ENCODE measurements at places on chromosomes 1 and 21.

DNA sequence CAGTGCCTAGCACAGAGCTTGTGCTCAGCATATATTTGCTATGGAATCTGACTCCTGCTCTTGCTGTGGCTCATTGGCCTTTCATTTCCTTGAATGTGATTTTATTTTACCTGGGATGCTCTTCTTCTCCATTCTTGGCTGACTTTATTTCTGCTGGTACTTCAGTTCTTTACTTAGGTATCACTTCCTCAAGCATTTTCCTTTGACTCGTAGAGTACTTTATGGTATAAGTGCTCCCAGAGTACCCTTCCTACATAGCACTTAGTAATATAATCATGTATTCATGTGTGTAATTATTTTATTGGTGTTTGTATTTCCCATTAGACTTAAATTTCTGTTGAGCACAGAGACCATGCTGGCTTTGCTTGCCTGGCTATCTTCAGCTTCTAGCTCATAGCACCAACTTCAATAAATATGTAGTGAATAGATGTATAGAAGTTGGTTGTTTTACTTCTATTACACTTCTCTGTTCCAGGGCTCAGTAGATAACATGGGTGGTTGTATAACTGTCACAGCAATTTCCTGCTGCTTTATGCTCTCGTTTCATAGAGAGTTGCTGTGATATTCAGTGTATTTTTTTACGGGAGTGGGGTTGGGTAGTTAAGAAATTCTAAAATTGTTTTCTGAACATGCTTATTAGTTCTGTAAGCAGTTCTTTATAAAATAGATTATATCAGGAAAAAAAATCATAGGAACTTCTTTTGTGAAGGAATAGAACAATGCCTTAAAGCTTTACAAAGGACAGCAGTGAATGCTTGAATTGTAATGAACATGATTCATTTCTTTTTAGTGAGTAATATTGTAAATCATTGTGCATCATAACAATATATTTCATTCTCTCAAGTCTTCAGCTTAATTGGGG, 112.2 kb downstream of the NEK7 start:
- no peak for DNase-seq

DNA sequence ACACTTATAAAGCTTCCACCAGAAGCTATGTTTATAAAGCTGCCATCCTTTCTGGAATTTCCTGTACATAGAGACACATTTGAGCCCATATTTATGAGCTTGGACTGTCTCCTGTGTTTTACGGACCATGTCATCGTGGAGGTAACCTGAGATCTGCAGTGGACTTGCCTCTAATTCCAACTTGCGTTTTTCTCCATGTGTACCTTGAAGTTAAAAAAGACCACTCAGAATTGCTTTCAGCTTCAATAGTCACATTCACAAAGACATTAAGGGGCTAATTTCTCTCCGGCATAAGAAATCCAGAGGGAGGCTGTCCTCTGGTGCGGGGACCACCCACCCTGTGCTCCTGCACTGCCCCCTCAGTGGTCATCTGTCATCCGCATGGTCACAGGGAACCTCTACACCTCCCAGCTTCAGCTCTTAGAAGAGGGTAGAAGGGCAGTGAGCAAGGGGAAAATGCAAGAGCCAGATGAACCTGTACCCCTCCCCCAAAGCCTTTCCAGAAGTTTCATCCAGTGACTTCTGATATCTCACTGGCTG, 521.4 kb upstream of the CAMK1G start:
- DNase-seq = no peak

GRCh38 chr1:20375563-20375962, 84.9 kb downstream of the VWA5B1 start:
- no peak for DNase-seq

DNA sequence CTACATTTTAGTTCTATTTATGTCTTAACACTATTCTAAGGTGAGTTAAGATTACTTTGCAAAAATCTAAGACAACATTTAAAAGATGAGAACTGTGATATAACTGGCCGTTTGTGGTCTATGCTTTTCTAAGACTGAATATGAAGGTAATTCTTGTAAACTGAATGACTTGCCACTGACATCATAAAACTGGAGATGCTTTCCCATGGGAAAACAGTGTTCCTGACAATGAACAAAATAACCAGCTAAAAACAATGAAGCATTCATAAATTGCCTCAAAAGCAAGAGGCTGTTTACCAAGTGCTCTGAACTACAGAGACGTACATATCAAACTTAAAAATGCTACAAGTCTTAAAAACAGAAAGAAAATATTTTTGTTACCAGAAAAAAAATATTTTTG, 54.7 kb downstream of the APP start:
- no peak for DNase-seq

GRCh38 chr1:64848136-64848535, 103.3 kb downstream of the RAVER2 start:
- DNase-seq = no peak

GRCh38 chr1:244231193-244231571, 180.1 kb downstream of the ZBTB18 start:
- DNase-seq = no peak

DNA sequence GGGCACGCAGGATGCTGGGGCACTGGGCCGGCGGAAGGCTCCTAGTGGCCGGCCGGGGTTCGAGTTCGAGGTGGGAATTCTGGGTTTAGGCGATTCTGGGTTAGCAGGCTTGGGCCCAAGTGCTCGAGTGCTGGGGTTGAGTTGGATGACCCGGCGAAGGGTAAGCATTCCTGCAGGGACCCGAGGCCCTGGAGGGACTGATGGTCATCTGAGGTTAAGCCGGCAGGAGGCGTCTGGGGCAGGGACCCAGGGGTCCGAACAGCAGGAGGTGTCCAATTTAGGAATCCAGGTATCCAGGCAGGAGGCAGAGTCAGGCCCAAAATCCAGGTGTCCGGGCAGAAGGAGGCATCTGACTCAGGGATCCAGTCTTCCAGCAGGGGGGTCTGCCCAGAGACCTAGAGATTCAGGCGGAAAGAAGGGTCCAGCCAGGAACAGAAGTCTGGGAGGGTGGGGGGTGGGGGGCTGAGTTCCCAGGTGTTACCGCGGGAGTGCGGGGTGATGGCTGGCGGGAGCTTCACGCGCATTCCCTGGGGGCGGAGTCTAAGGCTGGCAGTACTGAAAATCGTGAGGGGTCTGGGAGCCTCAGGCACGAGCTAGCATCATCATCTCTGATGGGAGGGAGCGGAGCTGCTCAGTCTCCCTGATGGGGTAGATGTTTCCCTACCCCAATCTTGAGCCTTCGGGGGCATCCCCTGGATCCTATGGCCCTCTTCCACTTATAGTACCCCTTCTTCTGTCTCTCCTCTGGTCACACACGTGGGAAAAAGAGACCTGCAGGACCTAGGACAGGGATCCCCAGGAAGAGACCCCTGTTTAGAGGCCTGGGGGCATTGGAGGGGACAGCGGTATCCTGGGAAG, 585 bp downstream of the GPR3 start:
- no peak for DNase-seq

DNA sequence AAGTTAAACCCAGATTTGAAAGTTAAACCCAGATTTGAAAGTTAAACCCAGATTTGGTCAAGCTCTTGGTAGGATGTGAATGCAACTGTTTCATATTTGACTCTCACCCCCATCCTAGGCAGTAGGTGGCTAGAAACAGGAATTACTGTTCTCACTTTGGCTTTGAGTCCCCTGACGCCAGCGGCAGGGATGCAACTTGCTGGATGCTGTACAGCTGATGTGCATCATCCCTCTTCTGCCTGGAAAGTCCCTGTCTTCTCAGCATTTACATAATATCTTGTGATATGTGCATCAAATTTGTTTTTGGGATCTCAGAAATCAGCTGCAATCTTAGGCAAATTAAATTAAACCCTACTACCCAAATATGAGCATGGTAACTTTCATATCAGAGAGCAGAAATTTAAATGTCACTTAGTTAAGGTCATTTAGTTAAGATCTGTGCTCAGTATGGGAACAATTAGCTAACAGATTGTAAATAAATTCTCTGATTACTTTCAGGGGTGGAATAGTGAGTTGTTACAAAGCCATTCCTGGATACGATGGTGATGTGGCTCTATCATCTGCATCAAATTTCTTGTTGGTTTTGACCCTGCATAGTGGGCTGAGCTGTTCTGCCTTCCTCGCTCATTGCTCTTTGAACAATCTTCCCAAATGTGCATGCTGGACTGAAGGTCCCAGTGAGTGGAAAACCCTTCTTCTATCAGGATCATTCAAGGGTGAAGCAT, 6.8 kb upstream of the HAO2 start:
- no peak for DNase-seq

- no peak for DNase-seq
Observed at GRCh38 chr1:24142546-24143534, at the start of gene IL22RA1. Gene IL22RA1 (minus strand): TSS chr1:24143140. CDS start chr1:24143082, 58 bp downstream.

DNA sequence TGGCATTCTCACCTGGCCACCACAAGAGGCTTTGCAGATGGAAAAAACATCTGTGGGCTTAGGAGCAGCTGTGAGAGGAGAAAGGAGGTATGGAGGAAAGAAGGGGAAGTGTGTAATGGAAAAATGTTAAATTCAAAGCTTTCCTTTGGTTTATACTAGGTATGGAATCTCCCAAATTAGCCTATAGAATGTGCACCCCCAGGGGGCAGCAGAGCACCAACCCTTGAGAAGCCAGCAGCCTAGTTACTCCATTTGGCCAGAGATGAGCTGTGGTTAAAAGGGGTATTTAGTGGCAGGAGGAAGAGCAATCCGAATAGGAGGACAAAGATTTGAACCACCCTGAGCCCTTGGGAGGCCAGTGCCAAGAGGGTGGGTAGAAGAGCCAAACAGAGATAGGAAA, 97.5 kb upstream of the CTTNBP2NL start:
- DNase-seq = no peak

- DNase-seq = no peak
Observed at GRCh38 chr21:42626171-42626570, 27.2 kb upstream of the PDE9A start.

GRCh38 chr1:54215523-54215922, 15.6 kb downstream of the MRPL37 start:
- DNase-seq = no peak

DNA sequence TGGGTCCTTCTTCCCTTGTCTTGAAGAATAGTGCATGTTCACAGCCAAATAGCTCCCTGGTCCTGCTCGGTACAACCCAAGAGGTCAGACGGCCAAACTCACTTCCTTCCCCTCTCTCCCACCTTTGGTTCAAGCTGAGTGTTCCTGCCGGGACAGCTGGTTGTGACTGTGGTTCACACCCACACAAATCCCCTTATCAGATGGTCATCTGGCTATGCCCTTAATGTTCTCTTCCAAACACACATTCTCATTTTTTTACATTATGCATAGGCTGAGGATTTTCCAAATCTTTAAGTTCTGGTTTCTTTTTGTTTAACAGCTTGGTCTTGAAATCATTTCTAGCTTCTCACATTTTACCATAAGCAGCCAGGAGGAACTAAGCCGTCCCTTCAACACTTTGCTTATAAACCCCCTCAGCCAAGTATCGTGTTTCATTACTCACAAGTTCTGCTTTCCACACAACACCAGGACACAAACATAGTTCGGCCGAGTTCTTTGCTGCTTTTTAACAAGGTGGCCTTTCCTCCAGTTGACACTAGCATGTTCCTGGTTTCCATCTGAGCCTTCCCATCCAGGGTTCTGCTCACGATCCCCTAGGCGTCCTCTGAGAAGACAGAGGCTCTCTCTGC, 19.7 kb upstream of the TSPEAR start:
- DNase-seq = no peak

GRCh38 chr1:114122941-114123618, 30.6 kb downstream of the SYT6 start:
- no peak for DNase-seq

DNA sequence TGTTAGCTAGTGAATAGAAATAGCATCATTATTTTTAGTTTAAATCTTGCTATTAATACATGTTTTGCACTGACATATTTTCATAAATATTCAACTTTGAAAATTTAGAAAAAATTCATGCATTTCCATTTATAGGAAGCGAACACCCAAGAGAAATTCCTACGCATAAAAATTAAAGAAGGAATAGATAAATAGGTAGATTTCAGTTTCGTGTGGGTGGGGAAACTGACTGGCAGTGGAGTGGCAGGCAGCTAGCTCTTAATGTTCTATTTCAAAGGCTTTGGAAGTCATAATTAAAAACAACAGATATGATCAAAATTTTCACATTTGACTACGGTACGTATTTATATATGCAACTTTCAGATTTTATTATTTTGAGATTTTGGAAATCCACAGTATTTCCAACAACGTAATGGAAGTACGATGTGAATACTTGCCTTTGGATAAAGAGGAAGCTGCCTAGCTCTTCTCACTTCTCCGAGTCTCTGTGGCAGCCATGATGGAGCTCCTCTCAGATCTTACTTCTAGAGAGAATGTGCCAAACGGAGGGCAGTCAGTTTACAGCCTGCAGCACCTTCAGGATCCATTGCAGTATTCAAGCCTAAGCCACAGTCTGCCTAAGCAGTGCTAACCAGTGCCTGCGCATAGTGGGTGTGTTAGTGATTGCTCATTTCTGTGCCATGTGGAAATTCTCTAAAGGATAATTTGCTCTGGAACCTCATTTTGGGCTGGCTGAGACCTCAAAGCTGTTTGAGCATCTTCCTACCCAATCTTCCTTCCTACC, 62.9 kb upstream of the RGS4 start:
- no peak for DNase-seq

- no peak for DNase-seq
Observed at GRCh38 chr1:107524301-107524700, 383.5 kb downstream of the NTNG1 start.

DNA sequence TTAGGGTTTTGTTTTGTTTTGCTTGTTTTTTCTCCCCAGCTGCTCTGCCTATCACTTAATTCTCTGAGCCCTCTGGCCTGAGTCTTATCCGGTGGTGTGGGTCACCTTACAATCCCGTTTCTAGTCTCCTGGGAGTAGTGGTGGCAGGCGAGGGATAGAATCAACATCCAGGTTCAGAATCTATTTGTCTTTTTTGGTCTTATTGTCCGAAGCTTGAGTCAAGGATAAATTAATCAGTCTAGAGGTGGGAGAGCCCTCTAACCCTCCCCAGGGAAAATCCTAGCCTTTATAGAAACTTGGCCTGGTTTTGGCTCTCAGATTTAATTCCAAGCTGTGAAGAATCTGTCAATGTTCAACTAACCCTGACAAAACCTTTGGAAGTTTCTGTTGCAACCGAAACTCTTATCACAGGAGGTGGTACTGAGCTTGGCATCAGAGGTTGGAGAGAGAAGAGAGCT, 246.3 kb downstream of the FGGY start:
- no peak for DNase-seq

- no peak for DNase-seq
Observed at GRCh38 chr1:29803486-29803885, 567.2 kb downstream of the PTPRU start.

DNA sequence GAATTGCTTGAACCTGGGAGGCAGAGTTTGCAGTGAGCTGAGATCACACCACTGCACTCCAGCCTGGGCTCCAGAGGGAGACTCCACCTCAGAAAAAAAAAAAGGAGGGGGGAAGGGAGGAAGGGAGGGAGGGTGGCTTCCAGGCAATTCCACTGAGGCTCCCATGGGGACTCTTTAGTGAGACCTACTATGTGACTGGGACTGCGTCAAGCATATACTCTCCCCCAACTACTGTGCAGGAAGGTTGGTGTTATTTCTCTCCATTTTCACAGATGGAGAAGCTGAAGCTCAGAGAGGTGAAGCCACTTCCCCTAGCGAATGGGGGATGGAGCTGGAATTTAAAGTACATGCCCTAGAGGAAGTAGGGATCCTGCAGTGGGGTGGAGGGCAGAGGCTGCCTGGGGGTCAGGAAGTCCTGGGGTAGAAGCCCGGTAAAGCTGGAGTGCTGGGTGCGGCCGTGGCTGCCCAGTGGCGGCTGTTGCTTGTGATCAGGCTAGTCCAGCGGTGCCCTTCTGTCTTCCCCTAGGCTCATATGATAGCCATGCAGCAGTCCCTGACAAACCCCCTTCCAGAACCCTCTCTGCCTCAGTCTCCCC, 40.3 kb downstream of the RAP1GAP start:
- no peak for DNase-seq

All from stimulated activated CD4-positive, alpha-beta T cell treated with anti-CD3 and anti-CD28 coated beads, TNF-alpha, amount 100 ng/mL, for 4 hours (primary cell).